Smooth muscle cell of trachea (primary cell): ENCODE measurements at places on chromosomes 4 and X. TPM values are rescaled to one million over a fixed set of nuclear protein-coding genes. Genes with fewer than 3 reads are reported as not detected.

ZNF330 gene
- total RNA-seq: 33.0 and 34.4 TPM in 2 replicates

HEPH gene
- total RNA-seq: 57.7 and 116 TPM in 2 replicates

ART3 gene
- not detected in 2 replicates for total RNA-seq

GAGE13 gene
- total RNA-seq: not detected in 2 replicates

ATP8A1 gene
- total RNA-seq: 1.3 and 7.0 TPM in 2 replicates

SSX2 gene
- not detected in 2 replicates for total RNA-seq
